ENCODE measurements at places on chromosomes 12 and 14.

- DNase-seq: no peak
Observed at GRCh38 chr12:131102991-131103668, 149.4 kb downstream of the ADGRD1 start.

- DNase-seq: no peak
Observed at GRCh38 chr12:51678086-51678724, 87.2 kb downstream of the SCN8A start.

DNA sequence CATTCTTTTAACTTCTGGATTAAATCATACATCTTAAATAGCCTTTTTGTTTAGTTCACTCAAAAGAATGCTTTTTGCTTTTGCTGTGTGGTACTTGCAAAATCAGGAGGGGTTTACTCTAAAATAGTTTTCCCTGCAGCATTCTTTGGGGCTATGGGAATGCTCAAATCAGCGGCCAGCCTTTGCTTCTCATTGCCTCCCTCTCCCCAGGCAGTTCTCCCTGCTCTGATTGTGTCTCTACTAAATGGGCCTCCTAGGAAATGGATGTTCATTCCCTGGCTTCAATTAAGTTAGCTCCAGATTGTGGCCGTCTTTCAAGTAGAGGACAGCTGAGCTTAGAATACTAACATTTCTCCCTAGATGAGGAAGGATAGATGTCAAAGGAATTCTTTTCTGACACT, 4.4 kb downstream of the TULP3 start:
- no peak for DNase-seq

DNA sequence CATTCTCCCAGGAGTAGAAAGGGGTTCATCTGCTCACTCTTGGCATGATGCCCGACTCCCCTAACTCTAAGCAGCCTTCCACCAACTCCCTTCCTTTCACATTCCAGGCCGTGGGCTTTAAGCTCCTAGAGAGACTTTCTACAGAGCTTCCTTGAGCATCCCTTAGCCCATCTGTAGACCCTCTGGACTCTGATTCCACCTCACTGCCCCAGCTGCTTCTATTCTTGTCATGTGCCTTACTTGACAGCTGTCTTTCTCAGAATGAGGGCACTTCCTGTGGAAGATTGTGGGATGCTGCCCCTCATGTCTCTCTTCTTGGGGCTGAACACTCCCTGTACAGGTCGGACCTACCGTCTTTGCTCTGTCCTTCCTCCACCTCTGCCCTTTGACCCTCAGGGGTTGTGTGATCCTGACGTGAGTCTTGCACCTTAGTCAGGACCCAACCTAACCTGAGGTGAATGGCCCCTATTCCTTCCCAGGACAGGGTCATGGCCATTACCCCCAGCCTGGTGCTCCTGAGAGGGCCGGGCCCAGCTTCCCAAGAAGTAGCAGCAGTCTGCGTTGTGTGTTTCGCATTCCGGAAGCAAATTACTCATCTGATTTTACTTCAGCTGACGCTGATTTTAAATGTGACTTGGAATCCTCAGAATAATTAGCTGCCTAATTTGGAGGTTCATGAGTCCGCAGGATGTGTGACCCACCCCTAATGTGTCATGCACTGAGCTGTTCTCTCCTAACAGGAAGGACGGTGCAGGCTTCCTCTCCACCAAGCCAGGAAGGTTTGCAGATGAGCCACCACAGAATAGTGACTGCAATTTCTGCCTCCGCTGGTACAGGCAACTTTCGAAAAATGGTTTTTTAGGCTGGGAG, 2.7 kb upstream of the GALNT6 start:
- DNase-seq: peak; percentile 38

GRCh38 chr14:102325791-102326345, 6.3 kb downstream of the ZNF839 start:
- no peak for DNase-seq

- DNase-seq: no peak
Observed at GRCh38 chr12:94550964-94551363, 91.3 kb upstream of the CEP83 start.

DNA sequence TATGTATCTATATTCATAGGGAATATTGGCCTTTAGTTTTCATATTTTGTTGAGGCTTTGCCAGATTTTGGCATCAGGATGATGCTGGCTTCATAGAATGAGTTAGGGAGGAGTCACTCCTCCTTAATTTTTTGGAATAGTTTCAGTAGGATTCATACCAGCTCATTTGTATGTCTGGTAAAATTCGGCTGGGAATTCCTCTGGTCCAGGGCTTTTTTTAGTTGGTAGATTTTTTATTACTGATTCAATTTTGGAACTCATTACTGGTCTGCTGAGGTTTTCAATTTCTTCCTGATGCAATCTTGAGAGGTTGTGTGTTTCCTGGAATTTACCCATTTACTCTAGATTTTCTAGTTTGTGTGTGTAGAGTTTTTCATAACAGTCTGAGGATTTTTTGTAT, 175.2 kb downstream of the EPS8 start:
- no peak for DNase-seq

- DNase-seq: no peak
Observed at GRCh38 chr12:78181544-78182162, 351.0 kb downstream of the NAV3 start.

GRCh38 chr12:6377667-6377994, 2.3 kb upstream of the SCNN1A start:
- DNase-seq: no peak

DNA sequence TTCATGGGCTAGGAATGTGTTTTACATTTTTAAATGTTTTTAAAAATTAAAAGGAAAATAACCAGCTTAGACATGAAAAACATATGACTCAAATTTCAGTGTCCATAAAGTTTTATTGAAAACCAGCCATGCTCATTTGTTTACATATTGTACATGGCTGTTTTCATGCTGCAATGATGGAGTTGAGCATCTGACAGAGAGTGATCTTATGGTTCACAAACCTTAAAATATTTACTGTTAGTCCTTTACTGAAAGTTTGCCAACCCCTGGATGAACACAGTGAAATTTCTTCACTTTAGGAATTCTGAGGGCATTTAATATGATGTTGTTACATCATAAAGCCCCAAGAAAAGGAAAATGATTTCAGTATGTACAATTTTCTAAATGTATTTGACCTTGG, 16.1 kb downstream of the RASSF9 start:
- DNase-seq: no peak

- no peak for DNase-seq
Observed at GRCh38 chr12:26214121-26214520, 18.7 kb downstream of the SSPN start.

DNA sequence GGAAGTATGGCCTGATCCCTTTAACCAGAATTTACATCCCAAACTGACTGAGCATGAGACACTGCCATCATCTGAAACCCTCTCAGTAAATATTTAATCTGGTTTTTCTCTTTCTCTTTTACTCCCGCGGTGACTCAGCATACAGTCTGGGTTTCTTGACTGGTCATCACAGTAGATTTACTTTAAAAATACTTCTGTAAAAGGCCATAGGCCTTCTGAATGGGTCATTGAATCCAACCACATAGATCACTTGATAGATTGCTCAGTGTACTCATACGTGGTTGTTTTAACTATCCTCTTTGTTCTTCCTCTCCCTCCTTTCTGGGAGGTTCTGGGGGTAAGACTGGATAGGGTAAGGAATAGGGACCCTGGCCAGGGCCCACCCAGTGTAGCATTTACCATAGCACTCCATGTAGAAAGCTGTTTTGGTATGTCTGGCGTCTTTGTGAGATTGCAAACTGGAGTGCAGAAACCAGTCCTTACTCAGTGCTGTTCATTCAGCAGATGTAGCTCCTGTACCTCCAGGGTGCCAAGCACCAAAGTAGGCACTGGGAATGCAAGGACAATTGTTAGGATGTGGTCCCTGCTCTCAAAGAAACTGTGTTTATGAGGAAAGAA, 165.7 kb downstream of the SRGAP1 start:
- no peak for DNase-seq

- DNase-seq: no peak
Observed at GRCh38 chr14:50928002-50928635, 16.2 kb downstream of the PYGL start.

- no peak for DNase-seq
Observed at GRCh38 chr12:102512523-102512922, 32.2 kb upstream of the IGF1 start.

DNA sequence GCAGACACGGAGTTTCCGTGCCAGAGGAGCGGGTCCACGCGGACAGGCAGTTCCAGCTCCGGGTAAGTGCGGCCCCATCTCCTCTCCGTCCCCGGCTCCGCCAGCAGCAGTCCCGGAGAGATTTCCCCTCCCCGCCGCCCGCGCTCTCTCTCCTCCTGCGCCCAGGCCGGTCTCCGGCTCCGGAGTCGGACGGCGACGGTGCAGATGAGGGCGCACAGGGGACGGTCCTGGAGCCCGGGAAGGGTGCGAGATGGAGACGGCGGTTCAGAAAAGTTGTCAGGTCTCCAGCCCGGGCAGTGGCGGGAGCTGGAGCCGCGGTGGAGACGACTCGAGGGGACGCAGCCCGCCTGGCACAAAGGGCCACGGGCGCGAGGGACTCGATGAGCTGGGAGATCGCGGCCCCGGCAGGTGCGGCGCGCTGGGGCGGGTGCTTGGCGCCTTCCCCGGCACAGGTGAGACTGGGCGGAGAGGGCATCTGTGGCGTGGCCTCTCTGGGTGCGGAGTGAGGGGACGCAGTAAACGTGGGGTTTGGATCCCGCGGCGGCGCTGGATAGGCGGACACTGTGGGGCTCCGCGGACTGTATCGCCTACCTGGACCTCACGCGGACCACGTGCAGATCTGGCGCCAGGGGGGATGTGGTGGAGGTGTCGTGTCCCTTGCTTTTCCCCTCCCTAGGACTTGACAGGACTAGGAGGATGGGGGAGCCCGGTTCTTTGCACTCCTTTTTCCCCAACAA, 1540.3 kb upstream of the TMEM132C start:
- DNase-seq: no peak

GRCh38 chr12:802242-803120, 50.1 kb downstream of the WNK1 start:
- no peak for DNase-seq

GRCh38 chr12:95956557-95957145, 13.5 kb downstream of the AMDHD1 start:
- no peak for DNase-seq

GRCh38 chr12:38279756-38280155, 36.8 kb upstream of the ALG10B start:
- DNase-seq: no peak

DNA sequence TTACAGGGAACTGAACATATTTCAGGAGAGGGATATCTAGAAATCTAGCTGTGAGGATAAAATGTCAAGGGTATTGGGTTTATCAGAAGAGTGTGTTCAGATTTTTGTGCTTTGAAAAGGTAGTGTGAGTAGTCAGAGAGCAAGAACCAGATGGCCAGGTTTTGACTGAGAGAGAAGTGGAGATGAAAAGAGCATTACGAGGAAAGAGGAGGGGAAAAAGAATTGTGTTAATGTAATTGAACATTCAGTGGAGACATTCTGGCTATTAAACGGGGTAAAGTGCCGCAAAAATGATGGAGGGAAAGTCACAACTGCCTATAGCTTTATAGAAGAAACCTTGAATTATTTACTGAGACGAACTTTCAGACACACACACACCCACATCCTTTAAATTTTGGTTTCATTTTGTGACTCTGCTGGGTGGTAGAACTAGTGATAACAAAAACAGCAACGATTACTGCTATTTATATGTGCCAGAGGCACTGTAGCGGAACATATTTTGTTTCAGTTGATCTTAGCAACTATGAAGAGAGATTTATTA, 213.6 kb downstream of the ERC1 start:
- DNase-seq: no peak

DNA sequence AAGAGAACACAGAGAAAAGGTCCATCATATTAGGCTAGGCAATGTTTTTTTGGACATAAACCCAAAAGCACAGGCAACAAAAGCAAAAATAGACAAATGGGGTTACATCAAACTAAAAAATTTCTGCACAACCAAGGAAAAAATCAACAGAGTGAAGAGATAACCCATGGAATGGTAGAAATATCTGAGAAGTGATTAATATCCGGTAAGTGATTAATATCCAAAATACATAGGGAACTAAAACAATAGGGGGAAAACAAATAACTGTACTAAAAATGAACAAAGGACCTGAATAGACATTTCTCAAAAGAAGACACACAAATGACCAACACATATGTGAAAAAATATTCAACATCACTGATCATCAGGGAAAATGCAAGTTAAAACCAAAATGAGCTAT, 4.3 kb downstream of the STYK1 start:
- DNase-seq: no peak

DNA sequence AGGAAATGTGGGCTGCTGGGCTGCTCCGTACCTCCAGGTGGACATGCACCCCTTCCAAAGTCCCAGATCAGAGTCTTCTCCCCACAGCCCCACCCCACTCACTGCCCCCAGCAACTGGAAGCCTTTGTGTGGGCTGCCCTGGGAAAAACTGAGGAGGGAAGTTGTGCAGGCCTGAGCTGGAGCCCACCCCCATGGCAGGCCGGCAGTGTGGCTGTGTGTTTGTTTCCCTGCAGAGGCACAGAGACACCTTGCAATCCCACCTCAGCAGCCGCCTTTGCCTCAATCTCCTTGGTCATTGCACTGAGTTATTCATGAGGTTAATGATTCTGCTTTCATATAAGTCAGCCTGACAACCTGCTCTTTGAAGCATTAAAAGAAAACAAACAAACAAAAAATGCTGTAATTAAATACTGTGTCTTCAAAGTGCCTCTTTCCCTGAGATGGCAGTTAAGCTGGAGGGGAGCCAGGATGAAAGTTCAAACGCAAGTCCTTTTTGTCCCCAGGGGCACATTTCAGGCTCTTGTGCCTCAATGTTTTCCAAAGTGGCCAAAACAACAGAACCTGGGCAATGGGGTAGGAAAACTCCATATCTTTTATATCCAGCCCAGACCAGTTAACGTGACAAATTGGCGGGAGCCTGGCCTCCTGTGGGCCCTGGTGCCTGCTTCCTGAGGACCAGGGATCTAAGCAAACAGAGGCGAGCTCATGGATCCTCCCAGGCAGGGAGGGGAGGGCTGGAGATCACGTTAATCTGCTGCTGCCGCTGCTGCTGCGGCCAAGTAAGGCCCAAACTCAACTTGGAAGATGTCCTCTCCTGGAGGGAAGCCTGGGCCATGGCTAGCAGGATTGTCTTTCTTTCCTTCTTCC, 51.9 kb upstream of the TSPAN11 start:
- no peak for DNase-seq

- no peak for DNase-seq
Observed at GRCh38 chr12:132505105-132505851, 15.3 kb downstream of the FBRSL1 start.

GRCh38 chr14:92549859-92550230, 36.3 kb downstream of the RIN3 start:
- DNase-seq: no peak

GRCh38 chr12:106107566-106107965, 31.2 kb downstream of the NUAK1 start:
- no peak for DNase-seq

- no peak for DNase-seq
Observed at GRCh38 chr14:84272290-84272721, 1257.6 kb upstream of the FLRT2 start.

Measured in activated gamma-delta T cell treated with anti-CD3 and anti-CD28 coated beads, Interleukin-2, amount 50 U/mL, for 16 hours (primary cell).